ENCODE measurements at places on chromosomes 2 and 18.

DNA sequence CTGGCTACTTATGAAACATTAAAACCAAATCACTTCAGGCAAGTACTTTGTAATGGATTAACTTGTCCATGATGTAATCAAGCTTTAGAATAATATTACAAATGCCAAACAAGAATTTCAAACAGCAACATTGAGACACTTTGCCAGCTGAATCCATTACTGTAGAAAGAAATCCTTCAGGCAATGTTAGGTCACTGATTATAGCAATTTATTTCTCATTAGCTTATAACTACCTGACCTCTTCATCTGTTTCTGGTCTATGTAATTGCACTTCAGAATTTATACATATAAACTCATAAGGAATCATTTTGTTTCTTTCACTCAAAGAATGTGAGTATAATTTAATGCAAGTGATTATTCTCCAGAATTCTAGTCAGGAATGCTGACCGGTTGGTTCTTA is 692.6 kb upstream of the TMEFF2 start:
- DNase-seq, result no peak

DNA sequence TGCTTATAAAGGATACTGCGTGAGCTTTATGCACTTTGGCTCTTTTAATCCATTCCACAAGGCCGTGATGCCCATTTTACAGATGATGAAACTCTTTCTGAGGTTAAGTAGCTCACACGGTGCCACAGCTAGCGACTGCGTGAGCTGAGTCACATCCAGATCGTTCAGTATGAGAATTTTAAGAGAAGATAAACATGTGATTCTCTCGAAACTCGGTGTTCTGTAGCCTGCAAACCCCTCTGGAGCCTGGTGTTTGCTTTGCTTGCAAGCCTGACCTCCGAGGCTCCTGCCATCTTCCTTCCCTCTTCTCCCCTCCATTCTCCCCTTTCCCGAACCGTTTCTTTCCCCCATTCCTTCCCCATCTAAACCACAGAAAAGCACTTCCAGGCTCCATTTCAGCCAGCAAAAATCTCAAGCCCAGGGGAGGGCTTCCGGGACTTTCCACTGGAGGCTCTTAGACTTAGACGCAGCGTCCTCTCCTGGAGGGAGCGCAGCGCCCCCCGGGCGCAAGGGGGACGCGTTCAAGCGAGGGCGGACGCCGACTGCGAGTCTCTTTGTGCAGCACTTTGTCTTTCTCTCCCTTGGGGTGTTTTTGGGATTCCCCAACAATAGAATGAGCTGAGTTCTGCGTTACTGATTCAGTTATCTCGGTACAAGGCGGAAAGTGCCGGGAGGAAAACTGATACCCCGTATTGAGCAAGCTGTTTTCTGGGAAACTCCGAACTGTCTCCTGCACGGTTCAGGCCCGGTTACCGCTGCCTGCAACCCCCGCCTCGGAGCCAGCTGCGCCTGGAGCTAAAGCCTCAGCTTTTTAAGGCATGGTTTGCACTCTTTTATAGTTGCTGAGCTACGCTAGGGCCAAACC is 38.0 kb downstream of the CYP1B1 start:
- DNase-seq, result peak; percentile 51

DNA sequence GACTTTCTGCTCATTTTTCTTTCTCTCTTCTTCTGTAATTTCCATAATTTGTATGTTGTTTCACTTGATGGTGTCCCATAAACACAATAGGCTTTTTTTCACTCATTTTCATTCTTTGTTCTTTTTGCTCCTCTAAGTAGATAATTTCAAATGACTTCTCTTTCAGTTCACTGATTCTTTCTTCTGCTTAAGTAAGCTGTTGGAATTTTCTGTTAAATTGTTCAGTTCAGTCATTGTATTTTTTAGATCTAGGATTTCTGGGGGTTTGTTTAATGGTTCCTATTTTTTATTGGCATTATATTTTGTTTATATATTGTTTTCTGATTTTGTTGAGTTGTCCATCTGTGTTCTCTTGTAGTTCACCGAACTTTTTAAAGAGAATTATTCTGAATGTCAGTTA is 19.5 kb downstream of the SP140L start:
- no peak for DNase-seq

GRCh38 chr18:57898506-57899124 is 95.5 kb upstream of the ATP8B1 start:
- no peak for DNase-seq

DNA sequence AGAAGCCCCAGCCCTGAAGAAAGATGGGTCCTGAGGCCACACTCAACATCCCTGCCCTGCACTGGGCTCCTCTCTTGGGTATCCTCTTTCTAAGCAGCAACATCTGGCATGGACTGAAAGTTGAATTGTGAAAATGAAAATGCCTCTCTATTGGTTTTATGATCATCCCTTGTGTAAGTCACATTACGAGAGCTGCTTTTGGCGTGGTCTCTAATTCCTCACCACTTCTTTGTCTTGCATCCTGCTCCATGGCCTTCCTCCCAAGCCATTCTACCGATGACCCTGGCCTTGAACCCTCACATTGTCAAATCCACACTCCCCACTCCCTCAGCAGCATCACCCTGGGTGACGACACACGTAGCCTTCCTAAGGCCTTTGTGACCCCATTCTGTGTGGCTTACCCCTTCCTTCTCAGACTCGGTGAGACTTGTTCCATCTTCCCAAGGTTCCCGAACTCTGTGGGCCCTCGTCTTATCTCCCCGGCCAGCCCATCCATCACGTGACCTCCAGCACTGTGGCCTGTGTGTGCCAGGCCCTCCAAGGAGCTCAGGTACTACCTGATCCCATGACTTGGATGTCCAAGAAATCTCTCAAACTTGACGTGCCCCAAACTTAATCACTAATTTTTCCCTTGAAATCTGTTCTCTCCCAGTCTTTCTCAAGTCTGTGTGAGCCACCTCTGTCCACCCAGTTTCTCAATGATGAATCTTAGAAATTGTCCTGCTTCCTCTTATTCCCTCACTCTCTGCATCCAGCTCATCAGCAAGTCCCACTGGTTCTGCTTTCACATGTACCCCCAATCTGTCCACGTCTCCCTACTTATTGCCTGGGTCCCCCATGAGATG is 194.7 kb upstream of the HS6ST1 start:
- no peak for DNase-seq

GRCh38 chr2:86686905-86687304 is 33.2 kb upstream of the RMND5A start:
- DNase-seq, result no peak

DNA sequence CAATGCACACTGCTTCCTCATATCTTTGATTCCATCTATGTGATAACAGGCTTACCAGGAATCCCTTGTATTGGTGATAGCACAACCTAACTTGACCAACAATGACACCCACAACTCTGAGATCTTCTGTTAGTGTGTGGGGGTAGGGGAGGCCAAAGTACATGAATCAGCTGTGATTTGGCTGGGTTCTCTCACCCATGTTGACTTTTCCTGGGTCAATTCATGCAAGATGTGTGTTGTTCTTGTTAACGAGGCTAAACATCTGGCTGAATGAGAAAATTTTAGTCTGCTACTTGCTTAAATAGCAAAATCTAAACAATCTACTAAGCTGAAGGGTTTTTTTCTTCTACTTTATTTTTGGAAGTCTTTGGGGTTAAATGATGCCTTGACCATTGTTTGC is 341.2 kb upstream of the SLC14A2 start:
- no peak for DNase-seq

- no peak for DNase-seq
Observed at GRCh38 chr2:170550501-170550900, 164.6 kb upstream of the SP5 start.

GRCh38 chr2:13558368-13558767 is 841.6 kb downstream of the TRIB2 start:
- peak; percentile 17 for DNase-seq

DNA sequence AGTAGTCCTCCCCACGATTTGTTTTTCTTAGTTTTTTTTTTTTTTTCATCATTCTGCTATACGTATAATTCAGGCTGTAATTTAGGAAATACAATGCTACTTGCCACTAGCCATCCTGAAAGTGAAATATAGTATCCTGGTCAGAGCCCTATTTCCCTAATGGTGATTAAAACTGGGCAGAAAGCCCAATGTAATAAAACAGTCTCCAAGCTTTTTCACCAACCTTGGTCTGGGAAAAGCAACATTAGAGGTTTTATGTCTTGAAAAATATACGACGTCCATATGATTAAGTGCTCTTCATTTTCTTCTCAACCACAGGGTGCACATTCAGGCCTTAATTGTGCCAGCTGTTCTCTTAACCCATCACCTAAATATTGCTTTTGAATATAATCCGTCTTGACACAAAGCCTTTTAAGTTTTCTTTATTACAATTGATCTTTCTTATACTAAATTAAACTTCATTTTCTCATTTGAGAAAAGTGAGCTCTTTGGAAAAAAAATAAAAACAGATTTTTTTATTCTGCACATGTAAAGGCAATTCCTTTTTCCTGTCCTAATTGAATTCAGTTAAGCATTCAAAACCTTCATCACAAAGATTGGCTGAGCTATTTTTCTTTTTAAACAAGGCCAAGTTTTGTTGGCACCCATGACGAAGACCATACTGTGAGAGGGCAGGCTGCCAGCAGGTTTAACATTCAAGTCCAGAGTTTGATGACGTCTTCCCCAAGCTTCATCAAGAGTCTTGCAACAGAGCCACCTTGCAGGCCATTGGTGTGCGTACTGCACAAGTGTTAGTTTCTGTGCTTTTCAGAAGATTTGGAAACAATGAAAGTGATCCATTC is 52.7 kb downstream of the MAP2 start:
- DNase-seq, result no peak

GRCh38 chr2:105262651-105263091 is 21.1 kb downstream of the GPR45 start:
- no peak for DNase-seq

- DNase-seq, result no peak
Observed at GRCh38 chr2:163580757-163581156, 155.1 kb downstream of the FIGN start.

DNA sequence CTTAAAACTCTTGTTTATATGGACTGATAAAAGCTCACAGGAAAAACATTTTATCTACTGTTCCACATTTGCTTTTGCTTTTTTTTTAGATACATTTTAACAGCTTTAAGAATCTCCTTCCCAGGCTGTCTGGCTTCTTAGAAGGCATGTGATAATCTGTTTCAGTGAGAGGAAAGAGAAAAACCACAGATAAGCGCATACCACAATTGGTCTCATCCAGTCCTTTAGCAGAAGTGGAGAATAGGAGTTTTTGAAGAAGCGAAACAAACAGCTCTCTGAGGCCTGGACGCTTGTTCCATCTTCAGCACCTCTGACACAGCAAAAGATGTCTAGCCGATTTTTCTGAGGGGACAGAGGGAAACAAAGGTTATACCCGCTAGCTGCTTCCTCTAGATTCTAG is 37.6 kb downstream of the RMC1 start:
- DNase-seq, result no peak

DNA sequence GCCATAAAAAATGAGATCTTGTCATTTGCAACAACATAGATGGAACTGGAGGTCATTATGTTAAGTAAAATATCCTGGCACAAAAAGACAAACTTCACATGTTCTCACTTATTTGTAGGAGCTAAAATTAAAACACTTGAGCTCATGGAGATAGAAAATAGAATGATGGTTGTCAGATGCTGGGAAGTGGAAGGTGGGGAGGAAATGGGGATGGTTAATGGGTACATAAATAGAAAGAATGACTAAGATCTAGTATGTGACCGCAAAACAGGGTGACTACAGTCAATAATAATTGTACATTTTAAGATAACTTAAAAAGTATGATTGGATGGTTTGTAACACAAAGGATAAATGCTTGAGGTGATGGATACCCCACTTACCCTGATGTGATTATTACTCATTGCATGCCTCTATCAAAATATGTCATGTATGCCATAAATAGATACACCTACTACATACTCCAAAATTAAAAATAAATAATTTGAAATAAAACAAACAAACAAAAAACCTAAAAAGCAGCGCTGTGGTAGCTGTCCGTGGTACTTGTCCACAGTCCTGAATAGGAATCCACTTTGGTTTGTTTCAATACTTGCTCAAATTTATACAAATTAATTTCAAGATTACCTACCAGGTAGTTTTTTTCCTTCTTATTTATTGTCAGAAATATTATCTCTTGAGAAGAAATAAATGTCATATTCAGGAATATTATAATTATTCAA is 224.5 kb downstream of the DLGAP1 start:
- no peak for DNase-seq

DNA sequence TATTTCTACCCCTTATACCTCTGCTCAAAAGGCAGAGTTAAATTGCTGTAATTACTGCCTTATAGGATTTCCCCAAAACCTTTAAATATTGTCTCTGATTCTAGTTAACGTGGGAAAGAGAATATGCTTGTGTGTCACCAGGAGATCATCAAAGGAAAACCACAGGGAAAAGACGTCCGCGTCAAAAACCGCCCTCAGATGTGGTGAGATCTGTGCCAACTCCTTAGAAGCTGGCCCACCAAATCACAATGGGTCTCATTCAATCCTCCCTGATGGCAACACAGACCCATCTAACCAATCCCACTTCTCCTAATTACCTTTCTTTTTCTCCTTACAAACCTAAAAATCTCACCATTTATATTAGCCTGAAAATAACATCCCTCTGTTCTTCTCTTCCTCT is 25.4 kb downstream of the VPS54 start:
- DNase-seq, result no peak

DNA sequence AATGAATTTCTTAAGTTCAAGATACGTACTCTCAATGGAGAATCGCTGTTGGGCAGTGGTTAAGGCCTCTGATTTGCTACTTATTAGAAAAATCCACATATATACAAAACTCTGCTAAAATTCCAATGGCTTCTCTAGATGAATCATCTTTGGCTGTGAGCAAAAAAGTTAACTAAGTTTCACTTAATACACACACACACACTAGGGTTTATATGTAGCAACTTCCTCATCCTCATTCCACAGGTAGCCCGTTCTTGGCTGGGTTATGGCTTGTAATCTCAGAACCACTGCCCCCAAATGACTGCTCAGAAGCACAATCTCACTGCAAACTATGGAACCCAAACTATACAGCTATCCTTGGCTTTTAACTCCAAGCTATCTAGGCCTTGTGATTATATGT is 99.7 kb downstream of the SMAD2 start:
- no peak for DNase-seq

GRCh38 chr2:2873450-2873811 is 504.2 kb downstream of the EIPR1 start:
- DNase-seq, result no peak

DNA sequence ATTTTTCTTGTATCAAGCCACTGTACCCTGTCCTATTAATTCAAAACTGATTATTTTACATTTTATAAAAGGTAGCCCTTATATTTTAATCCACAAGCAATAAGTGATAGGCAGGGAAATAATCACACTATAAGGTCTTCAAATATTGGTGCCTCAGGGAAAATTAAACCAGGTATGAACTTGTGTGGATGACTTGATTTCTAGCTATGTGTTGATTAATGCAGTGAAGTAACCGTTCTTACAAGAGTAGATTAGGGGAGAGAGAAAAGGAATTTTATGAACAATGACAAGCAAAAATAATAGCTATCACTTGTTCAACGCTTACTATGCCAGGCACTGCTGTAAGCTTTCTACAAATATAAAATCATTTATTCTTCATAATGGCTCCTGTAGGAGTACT is 199.6 kb downstream of the PTGR3 start:
- DNase-seq, result no peak
